Activated gamma-delta T cell (primary cell): ENCODE measurements at places on chromosomes 4 and X.

- no peak for DNase-seq
These were observed 245.2 kb upstream of the DIPK2B start for GRCh38 chrX:45445745-45446412.

GRCh38 chr4:190016369-190017289 lies 10.4 kb downstream of the FRG2 start:
- DNase-seq = no peak

GRCh38 chrX:12681047-12681446 lies 110.2 kb upstream of the PRPS2 start:
- no peak for DNase-seq

DNA sequence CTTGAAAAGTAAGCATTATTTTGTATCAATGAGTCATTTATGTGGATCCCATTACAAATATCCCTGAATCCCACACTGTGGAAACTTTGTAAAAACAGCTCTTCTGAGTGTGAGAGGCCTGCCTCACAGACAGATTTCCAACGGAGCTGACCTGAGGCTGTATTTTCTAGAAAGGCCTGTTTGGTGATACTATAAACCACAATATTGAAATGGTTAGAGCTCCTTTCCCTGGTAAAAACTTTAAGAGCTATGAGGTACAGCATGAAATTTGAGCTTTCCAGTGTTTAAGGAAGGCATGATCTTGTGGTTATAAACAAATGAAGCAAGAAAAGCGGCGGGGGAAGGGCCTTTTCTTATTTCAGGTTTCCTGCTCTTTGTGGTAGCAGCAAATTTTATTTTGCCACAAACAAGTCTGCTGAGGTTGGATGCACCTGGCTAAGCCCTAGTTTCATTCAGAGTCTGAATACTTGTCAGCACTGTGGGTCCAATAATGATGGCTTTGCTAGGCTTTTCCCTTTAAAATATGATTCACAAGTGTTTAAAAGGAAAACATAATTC lies 86.8 kb upstream of the ETNPPL start:
- no peak for DNase-seq

DNA sequence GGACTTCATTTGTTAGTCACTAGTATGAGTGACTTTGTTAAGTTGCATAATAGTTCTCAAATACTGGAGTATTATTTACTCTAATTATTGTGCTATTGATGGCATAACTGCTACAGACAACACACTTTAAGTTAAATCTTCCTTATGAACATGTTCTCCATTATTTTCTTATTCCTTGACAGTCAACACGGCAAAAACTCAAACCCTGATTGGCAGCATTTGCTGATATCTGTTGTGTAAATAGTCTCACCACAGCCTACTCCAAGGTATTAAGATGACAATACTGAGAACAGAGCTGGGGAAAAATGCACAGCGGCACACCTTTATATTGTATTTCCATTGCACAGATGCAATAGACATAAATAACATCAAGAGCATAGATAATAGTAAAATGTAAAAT lies 568.0 kb upstream of the AADAT start:
- DNase-seq = no peak

GRCh38 chr4:72302981-72303704 lies 265.9 kb downstream of the ADAMTS3 start:
- DNase-seq = no peak

- DNase-seq = no peak
These were observed at the start of gene LDB2 for GRCh38 chr4:16897991-16898827. Gene LDB2, minus strand, starts transcription at chr4:16898645.

- no peak for DNase-seq
These were observed 95.0 kb upstream of the GABRA2 start for GRCh38 chr4:46484881-46485280.
